ENCODE measurements at places on chromosomes 2 and 18.

- no peak for DNase-seq
These were observed 368.2 kb downstream of the CDH2 start for GRCh38 chr18:27808683-27809082.

DNA sequence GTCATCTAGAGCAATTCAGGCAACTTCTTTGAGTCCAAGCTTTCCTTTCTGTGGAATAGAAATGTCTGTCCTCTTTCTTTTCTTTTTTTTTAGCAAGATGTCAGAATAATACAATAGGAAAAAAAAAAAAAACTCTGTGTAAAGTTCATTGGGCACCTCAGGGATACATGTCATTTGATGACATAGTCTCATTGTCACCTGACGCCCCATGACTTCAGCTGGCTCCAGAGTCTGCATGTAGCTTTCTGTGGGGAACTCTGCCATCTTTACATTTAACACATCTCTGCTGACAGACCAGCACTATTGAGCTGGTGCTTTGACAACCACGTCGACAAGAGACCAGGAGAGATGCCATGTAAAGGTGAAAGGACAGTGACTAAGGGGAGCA lies 172.5 kb upstream of the KLF7 start:
- DNase-seq = no peak

GRCh38 chr2:16407358-16407757 lies 258.3 kb downstream of the CYRIA start:
- no peak for DNase-seq

- DNase-seq = no peak
These were observed 254.9 kb upstream of the SIX3 start for GRCh38 chr2:44686561-44686960.

GRCh38 chr2:224004105-224004695 lies 34.9 kb downstream of the SERPINE2 start:
- no peak for DNase-seq
